ENCODE measurements at places on chromosomes 1 and 21. TPM values are rescaled to one million over a fixed set of nuclear protein-coding genes. Genes with fewer than 3 reads are reported as not detected.
A peak's percentile ranks its signal among the peaks of the same experiment; 100 is the strongest.

GRCh38 chr1:36342426-36343185 lies 19.2 kb upstream of the EVA1B start:
- no peaks in the 10 kb centered on the region for H3K27me3 ChIP-seq
- no peaks in the 10 kb centered on the region for H3K36me3 ChIP-seq
- DNase-seq: peak; percentile 55
- H3K4me1 ChIP-seq: no peaks in the 10 kb centered on the region

GRCh38 chr1:216075339-216075738 lies 347.9 kb downstream of the USH2A start:
- H3K27ac ChIP-seq: no peak overlapping the region
- no peaks in the 10 kb centered on the region for H3K4me1 ChIP-seq
- H3K36me3 ChIP-seq: no peaks in the 10 kb centered on the region
- H3K4me3 ChIP-seq: no peak overlapping the region
- H3K27me3 ChIP-seq: no peaks in the 10 kb centered on the region
- no peak for DNase-seq

- H3K27ac ChIP-seq: no peak overlapping the region
- no peaks in the 10 kb centered on the region for H3K36me3 ChIP-seq
Measured at GRCh38 chr1:169650551-169650950, 20.6 kb upstream of the SELP start.

- H3K4me3 ChIP-seq: no peak overlapping the region
- no peak for DNase-seq
- no peak overlapping the region for H3K27ac ChIP-seq
- H3K4me1 ChIP-seq: no peaks in the 10 kb centered on the region
- H3K36me3 ChIP-seq: no peaks in the 10 kb centered on the region
Measured at GRCh38 chr1:190084552-190084951, 393.1 kb downstream of the BRINP3 start.

GRCh38 chr1:240107058-240107684 lies 15.5 kb downstream of the FMN2 start:
- H3K36me3 ChIP-seq: no peaks in the 10 kb centered on the region
- no peak overlapping the region for H3K27ac ChIP-seq
- H3K27me3 ChIP-seq: no peaks in the 10 kb centered on the region
- DNase-seq: no peak

GRCh38 chr1:211352985-211353515 lies 26.4 kb downstream of the TRAF5 start:
- no peak overlapping the region for H3K4me3 ChIP-seq
- H3K36me3 ChIP-seq: no peaks in the 10 kb centered on the region
- H3K27ac ChIP-seq: no peak overlapping the region
- no peaks in the 10 kb centered on the region for H3K27me3 ChIP-seq
- no peaks in the 10 kb centered on the region for H3K4me1 ChIP-seq

DNA sequence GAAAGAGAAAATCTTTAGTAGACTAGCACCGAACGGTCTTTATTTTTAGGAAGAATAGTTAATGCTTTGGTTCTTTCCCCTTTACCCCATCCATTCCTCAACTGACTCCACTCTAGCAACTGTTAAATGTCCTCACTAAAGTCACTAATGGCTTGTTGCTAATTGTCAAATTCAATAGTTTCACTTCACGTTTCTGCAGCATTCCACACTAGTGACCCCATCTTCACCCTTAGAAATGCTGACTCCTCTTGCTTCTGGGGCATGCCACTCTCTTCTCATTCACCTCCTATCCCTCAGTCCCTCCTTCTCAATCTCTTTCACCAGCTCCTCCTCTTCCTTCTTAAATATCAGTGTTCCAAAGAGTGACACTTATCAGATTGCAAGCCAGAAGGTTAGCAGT lies 19.4 kb upstream of the CADM3 start:
- no peak overlapping the region for H3K4me3 ChIP-seq
- no peak for DNase-seq
- no peaks in the 10 kb centered on the region for H3K27me3 ChIP-seq

- peaks cover 2% of the 10 kb centered on the region for H3K36me3 ChIP-seq
- H3K4me3 ChIP-seq: peak overlapping the region; percentile 49
- peak; percentile 88 for DNase-seq
- no peaks in the 10 kb centered on the region for H3K27me3 ChIP-seq
- peaks cover 8% of the 10 kb centered on the region for H3K4me1 ChIP-seq
- H3K27ac ChIP-seq: peak overlapping the region; percentile 65
Measured at GRCh38 chr1:46180082-46180616, 3.9 kb upstream of the P3R3URF start.

- no peak for DNase-seq
- no peak overlapping the region for H3K27ac ChIP-seq
- no peaks in the 10 kb centered on the region for H3K4me1 ChIP-seq
- H3K4me3 ChIP-seq: no peak overlapping the region
Measured at GRCh38 chr1:53704804-53705445, 34.0 kb downstream of the GLIS1 start.

DNA sequence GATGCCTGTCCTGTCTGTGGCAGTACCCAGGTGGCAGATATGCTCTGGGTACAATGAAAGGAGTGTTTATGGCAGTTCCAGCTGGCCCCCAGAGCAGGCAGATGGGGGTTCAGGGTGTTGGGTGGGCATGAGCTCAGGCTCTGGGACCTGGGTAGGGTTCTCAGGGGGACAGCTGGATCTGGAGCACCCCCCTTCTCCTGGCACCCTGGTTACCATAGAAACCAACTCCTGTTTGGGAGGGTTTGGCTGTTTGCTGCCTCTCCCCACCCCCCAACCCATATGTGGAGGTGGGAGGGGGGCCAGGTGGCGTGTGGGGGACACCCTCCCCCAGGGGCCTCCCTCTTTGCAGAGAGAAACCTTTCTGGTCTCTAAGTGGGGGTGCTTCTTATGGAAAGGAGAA lies 7.1 kb downstream of the FOXO6 start:
- H3K27ac ChIP-seq: no peak overlapping the region
- H3K4me1 ChIP-seq: peaks cover 5% of the 10 kb centered on the region
- H3K36me3 ChIP-seq: no peaks in the 10 kb centered on the region
- no peak overlapping the region for H3K4me3 ChIP-seq
- no peak for DNase-seq

GRCh38 chr1:2904191-2904590 lies 102.7 kb upstream of the TTC34 start:
- no peak overlapping the region for H3K4me3 ChIP-seq
- H3K4me1 ChIP-seq: no peaks in the 10 kb centered on the region
- no peak for DNase-seq
- H3K27ac ChIP-seq: no peak overlapping the region
- no peaks in the 10 kb centered on the region for H3K36me3 ChIP-seq
- H3K27me3 ChIP-seq: no peaks in the 10 kb centered on the region

SLC35A3 gene
- 101 TPM for total RNA-seq

LYSMD1 gene
- 9.9 TPM for total RNA-seq

PRELP gene
- 38.3 TPM for total RNA-seq

SPATA21 gene
- total RNA-seq: not detected

MR1 gene
- total RNA-seq: 9.7 TPM

CD1D gene
- 11.6 TPM for total RNA-seq

LIPI gene
- not detected for total RNA-seq

PLA2G2C gene
- not detected for total RNA-seq
